Neuronal stem cell (in vitro differentiated cells): ENCODE measurements at places on chromosomes 2 and 18.

GRCh38 chr2:119859528-119859927, 99.8 kb downstream of the PTPN4 start:
- H3K27ac ChIP-seq: no peak overlapping the region
- H3K36me3 ChIP-seq: no peaks in the 10 kb centered on the region
- H3K4me1 ChIP-seq: peaks cover 2% of the 10 kb centered on the region
- no peak overlapping the region for H3K4me3 ChIP-seq
- no peak for DNase-seq

DNA sequence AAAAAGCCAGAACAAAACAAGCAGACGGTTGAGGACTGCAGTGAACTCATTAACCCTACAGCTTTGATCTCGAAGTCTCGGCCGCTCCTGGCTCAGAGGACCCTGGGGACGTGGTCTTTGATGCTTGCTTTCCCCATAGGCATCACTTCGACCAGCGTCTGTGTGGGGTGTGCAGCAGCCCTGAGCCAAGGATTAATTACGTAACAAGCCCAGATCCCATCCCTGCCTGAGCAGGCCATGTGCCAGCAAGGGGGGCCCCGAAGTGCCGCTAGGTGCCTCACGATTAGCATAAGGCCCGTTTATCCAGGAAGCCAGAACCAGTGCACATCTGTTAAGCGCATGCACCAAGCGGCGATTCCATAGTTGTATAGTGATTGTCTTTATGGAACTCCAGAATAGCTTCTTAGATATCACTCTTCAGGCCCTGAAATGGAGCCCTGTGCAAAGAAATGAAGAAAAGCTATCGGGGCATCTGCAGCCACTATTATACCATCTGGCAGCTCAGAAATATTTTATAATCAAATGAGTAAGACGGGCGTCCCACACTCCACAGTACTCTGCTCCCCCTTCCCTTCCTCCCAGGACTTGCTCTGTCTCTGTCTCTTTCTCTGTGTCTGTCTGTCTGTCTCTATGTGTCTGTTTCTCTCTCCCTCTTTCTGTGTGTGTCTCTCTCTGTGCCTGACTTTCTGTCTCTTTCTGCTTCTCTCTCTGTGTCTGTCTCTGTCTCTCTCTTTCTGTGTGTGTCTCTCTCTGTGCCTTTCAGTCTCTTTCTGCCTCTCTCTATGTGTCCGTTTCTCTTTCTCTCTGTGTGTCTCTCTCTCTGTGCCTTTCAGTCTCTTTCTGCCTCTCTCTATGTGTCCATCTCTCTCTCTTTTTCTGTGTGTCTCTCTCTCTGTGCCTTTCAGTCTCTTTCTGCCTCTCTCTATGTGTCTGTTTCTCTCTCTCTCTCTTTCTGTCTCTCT, 41.7 kb downstream of the HPCAL1 start:
- H3K27ac ChIP-seq: no peak overlapping the region
- H3K27me3 ChIP-seq: no peaks in the 10 kb centered on the region
- H3K4me1 ChIP-seq: peaks cover 10% of the 10 kb centered on the region
- DNase-seq: no peak
- no peaks in the 10 kb centered on the region for H3K36me3 ChIP-seq

- no peaks in the 10 kb centered on the region for H3K27me3 ChIP-seq
- no peak overlapping the region for H3K27ac ChIP-seq
- no peaks in the 10 kb centered on the region for H3K4me1 ChIP-seq
- H3K4me3 ChIP-seq: no peak overlapping the region
These were observed 50.1 kb upstream of the CRACDL start for GRCh38 chr2:98985905-98986666.

GRCh38 chr18:3451183-3451988, 1.4 kb downstream of the TGIF1 start:
- DNase-seq: peak; percentile 89
- peak overlapping the region; percentile 69 for H3K4me3 ChIP-seq
- peaks cover 4% of the 10 kb centered on the region for H3K36me3 ChIP-seq
- peaks cover 19% of the 10 kb centered on the region for H3K4me1 ChIP-seq

DNA sequence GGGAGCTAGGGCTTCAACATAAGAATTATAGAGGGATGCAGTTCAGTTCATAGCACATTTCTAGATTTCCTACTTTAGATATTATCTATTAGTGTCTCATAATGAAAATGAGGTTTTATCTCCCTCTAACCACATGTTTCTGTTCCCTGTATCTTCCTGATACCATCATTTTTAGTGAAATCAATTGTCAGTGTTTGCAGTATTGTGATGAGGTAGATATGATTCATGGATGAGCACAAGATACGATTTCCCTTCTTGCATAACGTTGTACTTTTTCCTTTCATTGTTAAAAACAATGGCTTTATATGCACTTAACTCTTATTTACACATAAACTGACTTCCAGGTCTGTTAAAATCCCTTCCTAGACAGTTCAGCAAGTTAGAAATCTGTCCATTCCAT, 211.4 kb downstream of the ZBTB7C start:
- DNase-seq: no peak
- H3K36me3 ChIP-seq: no peaks in the 10 kb centered on the region
- no peak overlapping the region for H3K27ac ChIP-seq
- H3K4me1 ChIP-seq: no peaks in the 10 kb centered on the region

GRCh38 chr2:1742681-1743395, 1.5 kb downstream of the PXDN start:
- DNase-seq: peak; percentile 65
- peak overlapping the region; percentile 89 for H3K4me3 ChIP-seq
- peaks cover 22% of the 10 kb centered on the region for H3K4me1 ChIP-seq
- no peaks in the 10 kb centered on the region for H3K27me3 ChIP-seq
- H3K27ac ChIP-seq: peak overlapping the region; percentile 48
- peaks cover 8% of the 10 kb centered on the region for H3K36me3 ChIP-seq

- no peak overlapping the region for H3K27ac ChIP-seq
- DNase-seq: no peak
- H3K36me3 ChIP-seq: peaks cover 24% of the 10 kb centered on the region
- peaks cover 11% of the 10 kb centered on the region for H3K4me1 ChIP-seq
- H3K4me3 ChIP-seq: no peak overlapping the region
- no peaks in the 10 kb centered on the region for H3K27me3 ChIP-seq
These were observed 49.5 kb downstream of the SPRED2 start for GRCh38 chr2:65382776-65383357.

DNA sequence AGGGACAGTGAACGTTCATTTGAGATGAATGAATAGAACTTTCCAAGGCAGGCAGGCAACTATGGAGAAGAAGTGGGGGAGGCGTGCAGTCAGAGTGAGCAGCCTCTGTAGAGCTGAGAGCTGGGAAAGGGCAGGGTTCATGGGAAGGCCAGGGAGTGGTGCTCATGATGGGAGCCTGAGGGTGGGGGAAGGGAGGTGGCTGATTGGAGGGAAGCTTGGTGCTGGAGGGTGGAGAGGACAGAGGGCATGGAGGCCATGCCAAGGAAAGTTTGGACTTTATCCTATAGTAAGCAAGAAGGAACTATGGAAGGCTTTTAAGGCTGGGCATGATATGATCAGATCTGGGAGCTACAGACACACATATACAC, 47.6 kb upstream of the LGALSL start:
- no peak for DNase-seq
- no peak overlapping the region for H3K27ac ChIP-seq
- peaks cover 33% of the 10 kb centered on the region for H3K4me1 ChIP-seq

DNA sequence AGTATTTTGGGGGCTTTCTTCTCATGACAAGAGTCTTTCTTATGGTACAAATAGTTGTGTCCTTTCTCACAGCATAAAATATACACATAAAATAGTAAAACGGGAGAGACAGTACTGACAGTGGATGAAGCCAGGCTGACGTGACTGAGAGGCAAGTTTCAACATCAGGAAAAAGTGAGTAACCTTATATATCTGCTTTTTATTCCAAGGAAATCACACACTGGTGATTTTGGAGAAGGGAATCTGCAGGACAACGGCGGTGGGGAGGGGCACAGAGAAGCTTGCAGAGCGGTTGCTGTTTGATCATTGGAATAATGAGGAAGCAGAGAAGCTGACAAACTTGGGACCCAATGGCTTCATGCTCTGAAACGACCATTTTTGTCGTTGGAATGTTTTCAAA, 130.6 kb upstream of the ZNF236 start:
- no peak overlapping the region for H3K27ac ChIP-seq
- no peak overlapping the region for H3K4me3 ChIP-seq
- no peak for DNase-seq
- no peaks in the 10 kb centered on the region for H3K27me3 ChIP-seq

- no peak for DNase-seq
- H3K27ac ChIP-seq: no peak overlapping the region
- no peaks in the 10 kb centered on the region for H3K36me3 ChIP-seq
- no peak overlapping the region for H3K4me3 ChIP-seq
- no peaks in the 10 kb centered on the region for H3K4me1 ChIP-seq
These were observed 190.9 kb downstream of the PID1 start for GRCh38 chr2:229080172-229080571.

- H3K4me1 ChIP-seq: peaks cover 6% of the 10 kb centered on the region
- no peak for DNase-seq
- H3K4me3 ChIP-seq: no peak overlapping the region
- H3K27me3 ChIP-seq: no peaks in the 10 kb centered on the region
- H3K36me3 ChIP-seq: no peaks in the 10 kb centered on the region
- H3K27ac ChIP-seq: no peak overlapping the region
These were observed 37.6 kb downstream of the SMAD7 start for GRCh38 chr18:48913201-48913600.

DNA sequence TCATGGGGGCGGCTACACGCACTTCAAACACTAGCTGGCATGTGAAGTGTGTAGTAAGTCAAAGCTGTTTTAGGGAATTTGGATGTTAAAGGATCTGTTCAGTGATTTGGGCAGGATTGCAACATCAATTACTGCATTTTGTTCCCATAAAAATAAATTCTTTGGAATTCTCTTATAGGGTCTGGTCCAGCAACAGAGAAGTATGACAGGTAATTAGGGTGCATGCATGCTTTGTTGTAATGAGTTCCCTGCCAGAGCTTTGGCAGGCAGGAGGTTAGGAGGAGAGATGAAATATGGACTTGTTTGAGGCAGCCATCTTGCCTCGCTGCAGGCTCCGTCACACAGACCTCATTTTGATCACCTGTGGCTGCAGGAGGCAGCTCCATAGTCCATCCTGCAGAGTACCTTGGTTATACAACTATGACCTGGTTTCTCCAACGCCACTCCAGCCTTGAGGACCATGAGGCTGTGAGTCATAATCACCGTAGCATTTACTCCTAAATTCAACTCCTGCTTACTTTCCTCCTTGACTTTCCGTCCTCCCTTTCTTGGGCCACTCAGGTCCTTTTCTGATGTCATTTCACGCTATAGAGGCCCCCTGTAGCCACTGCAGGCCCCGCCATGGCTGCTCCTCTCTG, 26.5 kb upstream of the EML4 start:
- H3K27me3 ChIP-seq: no peaks in the 10 kb centered on the region
- no peaks in the 10 kb centered on the region for H3K36me3 ChIP-seq
- H3K4me3 ChIP-seq: no peak overlapping the region
- no peak overlapping the region for H3K27ac ChIP-seq
- no peak for DNase-seq
- H3K4me1 ChIP-seq: peaks cover 15% of the 10 kb centered on the region

DNA sequence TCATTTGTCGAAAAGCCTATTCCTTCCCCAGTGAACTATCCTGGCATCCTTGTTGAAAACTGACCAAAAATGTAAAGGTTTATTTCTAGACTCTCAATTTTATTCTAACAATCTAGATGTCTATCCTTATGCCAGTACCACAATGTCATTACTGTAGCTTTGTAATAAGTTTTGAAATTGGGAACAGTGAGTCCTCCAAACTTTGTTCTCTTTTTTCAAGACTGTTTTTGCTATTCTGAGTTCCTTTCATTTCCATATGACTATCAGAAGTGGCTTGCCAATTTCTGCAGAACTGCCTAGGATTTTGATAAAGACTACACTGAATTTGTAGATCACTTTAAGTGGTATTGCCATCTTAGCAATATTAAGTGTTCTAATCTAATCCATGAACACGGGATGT, 9.7 kb downstream of the STARD7 start:
- H3K4me1 ChIP-seq: no peaks in the 10 kb centered on the region
- peaks cover 8% of the 10 kb centered on the region for H3K36me3 ChIP-seq
- no peaks in the 10 kb centered on the region for H3K27me3 ChIP-seq
- no peak overlapping the region for H3K27ac ChIP-seq

DNA sequence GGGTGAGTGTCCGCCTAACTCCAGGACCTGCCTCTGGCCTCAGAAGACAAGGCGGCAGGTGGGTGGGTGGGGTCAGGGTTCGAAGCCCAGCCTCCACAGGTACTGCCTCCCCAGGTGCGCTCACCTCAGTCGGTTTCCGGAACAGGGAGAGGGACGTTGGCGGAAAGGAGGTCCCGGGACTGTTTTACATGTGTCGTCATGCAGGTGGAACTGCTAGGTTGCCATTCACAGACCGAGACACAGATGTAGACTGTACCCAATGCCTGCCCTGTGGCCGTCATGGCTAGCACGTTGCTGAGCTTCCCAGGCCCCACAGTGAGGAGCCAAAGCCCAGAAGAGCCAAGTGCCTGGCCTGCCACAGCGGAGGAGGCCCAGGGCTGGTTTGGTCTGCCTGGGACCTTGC, 284.0 kb upstream of the HS6ST1 start:
- H3K36me3 ChIP-seq: no peaks in the 10 kb centered on the region
- no peaks in the 10 kb centered on the region for H3K27me3 ChIP-seq
- no peak overlapping the region for H3K4me3 ChIP-seq
- no peak overlapping the region for H3K27ac ChIP-seq
- no peak for DNase-seq

DNA sequence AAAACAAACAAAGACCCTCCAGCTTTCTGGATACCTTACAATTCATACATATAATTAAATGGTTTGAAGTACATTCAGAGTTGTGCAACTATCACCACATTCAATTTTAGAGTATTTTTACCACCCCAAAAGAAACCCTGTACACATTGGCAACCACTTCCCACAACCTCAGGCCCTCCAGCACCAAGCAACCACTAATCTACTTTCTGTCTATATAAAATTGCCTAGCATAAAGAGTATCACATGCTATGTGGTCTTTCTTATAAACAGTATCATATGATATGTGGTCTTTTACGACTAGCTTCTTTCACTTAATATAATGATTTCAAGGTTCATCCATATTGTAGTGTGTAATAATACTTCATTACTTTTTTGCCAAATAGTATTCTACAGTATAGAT, 7.3 kb downstream of the IER3IP1 start:
- H3K4me1 ChIP-seq: no peaks in the 10 kb centered on the region
- H3K36me3 ChIP-seq: peaks cover 34% of the 10 kb centered on the region
- no peak overlapping the region for H3K27ac ChIP-seq
- H3K27me3 ChIP-seq: no peaks in the 10 kb centered on the region
- no peak for DNase-seq

- H3K36me3 ChIP-seq: no peaks in the 10 kb centered on the region
- no peaks in the 10 kb centered on the region for H3K27me3 ChIP-seq
- peaks cover 9% of the 10 kb centered on the region for H3K4me1 ChIP-seq
- peak; percentile 12 for DNase-seq
- H3K27ac ChIP-seq: no peak overlapping the region
- H3K4me3 ChIP-seq: peak overlapping the region; percentile 94
These were observed 687 bp downstream of the CTDP1 start for GRCh38 chr18:79680100-79680879.

GRCh38 chr2:21746499-21746898, 622.7 kb downstream of the TDRD15 start:
- no peak overlapping the region for H3K4me3 ChIP-seq
- H3K27me3 ChIP-seq: no peaks in the 10 kb centered on the region
- DNase-seq: no peak
- H3K27ac ChIP-seq: no peak overlapping the region

- H3K4me1 ChIP-seq: peaks cover 1% of the 10 kb centered on the region
- no peaks in the 10 kb centered on the region for H3K27me3 ChIP-seq
- H3K36me3 ChIP-seq: no peaks in the 10 kb centered on the region
- H3K27ac ChIP-seq: no peak overlapping the region
These were observed 216.4 kb upstream of the MYT1L start for GRCh38 chr2:2547451-2547850.

GRCh38 chr2:241803387-241804325, 5.3 kb upstream of the NEU4 start:
- peaks cover 14% of the 10 kb centered on the region for H3K4me1 ChIP-seq
- no peaks in the 10 kb centered on the region for H3K36me3 ChIP-seq
- no peak for DNase-seq
- no peaks in the 10 kb centered on the region for H3K27me3 ChIP-seq
- H3K4me3 ChIP-seq: peak overlapping the region; percentile 52
- no peak overlapping the region for H3K27ac ChIP-seq
